ENCODE measurements at places on chromosomes 13 and 19. TPM values are rescaled to one million over a fixed set of nuclear protein-coding genes. Genes with fewer than 3 reads are reported as not detected.
A peak's percentile ranks its signal among the peaks of the same experiment; 100 is the strongest.

GRCh38 chr19:15113245-15114152 lies 6.3 kb downstream of the SYDE1 start:
- H3K27me3 ChIP-seq: peaks cover 1% of the 10 kb centered on the region
- no peaks in the 10 kb centered on the region for H3K4me1 ChIP-seq
- H3K27ac ChIP-seq: no peak overlapping the region
- H3K36me3 ChIP-seq: peaks cover 19% of the 10 kb centered on the region
- H3K4me3 ChIP-seq: no peak overlapping the region
- DNase-seq: no peak

DNA sequence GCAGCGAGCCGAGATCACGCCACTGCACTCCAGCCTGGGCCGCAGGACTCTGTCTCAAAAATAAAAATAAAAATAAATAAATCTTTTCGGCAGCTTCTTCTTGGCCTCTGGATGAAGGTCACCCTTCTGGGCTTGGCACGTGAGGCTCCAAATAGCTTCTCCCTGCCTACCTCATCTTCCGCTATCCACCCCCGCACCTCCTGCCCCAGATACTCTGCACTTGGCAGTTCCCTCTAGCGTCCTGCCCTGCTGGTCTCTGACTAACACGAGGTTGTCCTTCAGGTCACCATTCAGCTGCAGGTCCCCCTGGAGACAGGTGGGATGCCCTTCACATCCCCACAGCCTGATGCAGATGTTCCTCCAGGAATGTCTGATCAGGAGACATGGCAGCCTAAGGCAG lies 8.5 kb upstream of the CCL25 start:
- DNase-seq: no peak
- H3K4me3 ChIP-seq: no peak overlapping the region
- H3K36me3 ChIP-seq: no peaks in the 10 kb centered on the region
- H3K27me3 ChIP-seq: no peaks in the 10 kb centered on the region
- no peaks in the 10 kb centered on the region for H3K4me1 ChIP-seq

GRCh38 chr13:111322916-111323331 lies 2.5 kb downstream of the TEX29 start:
- no peaks in the 10 kb centered on the region for H3K27me3 ChIP-seq
- no peaks in the 10 kb centered on the region for H3K36me3 ChIP-seq
- no peak overlapping the region for H3K4me3 ChIP-seq
- DNase-seq: no peak

- peak overlapping the region; percentile 55 for H3K27ac ChIP-seq
- DNase-seq: peak; percentile 88
- peaks cover 35% of the 10 kb centered on the region for H3K4me1 ChIP-seq
- peak overlapping the region; percentile 4 for H3K4me3 ChIP-seq
- no peaks in the 10 kb centered on the region for H3K36me3 ChIP-seq
Observed at GRCh38 chr19:41934849-41935374, 6.7 kb upstream of the ERFL start.

The GAPDHS gene
- total RNA-seq: not detected
